D341Med (cell line): ENCODE measurements at places on chromosomes 2 and 18.

DNA sequence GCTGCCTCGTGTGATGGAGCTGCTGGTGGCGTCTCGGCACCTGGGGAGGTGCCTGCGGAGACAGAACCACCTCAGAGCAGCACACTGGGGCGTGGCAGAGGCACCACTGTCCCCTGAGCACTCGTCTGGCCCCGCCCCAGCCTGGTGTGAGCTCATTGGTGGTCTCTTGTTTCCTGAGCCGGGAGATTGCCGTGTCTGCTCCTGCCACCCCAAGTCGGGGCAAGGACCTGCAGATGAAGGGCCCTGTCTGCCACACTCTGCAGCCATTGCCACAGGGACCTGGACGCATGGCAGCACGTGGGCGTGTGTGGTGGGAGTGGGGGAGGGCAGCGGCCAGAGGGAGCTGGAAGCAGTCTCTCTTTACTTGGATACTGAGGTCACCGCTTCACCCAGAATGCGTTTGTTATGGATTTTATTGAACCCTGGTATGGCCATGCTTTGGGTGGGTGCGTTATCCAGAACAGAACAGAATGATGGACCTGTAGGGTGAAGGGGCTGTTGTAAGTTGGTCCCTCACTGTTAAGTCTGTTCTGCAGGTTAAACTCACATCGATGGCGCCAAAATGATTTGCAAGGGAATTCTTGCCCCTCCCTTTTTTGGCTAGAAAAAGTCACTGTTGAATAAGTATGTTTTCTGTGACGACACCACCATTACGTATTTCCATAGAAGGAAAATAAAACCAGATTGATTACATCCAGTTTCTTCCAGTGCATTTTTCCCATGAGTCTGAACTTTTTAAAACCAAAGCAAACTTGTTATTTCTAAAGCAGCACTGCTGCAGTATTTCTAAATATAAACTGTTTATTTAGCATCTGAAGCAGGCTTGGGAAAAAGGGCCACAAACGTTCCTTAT, 92.0 kb downstream of the USP40 start:
- DNase-seq = peak; percentile 23

DNA sequence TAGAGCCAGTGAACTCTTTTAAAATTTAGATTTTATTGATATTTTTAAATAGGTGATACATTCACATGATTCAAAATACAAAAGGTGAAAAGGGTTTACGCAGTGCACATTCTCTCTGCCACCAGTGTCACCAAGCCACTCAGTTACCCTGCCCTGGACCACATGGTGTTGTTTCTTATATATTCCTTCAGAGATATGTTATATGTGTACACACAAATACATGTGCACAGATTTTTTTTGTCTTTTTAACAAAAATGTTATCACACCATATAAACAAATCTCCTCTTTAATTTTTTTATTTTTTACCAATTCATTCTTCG, 26.2 kb downstream of the SERPINB4 start:
- DNase-seq = no peak

DNA sequence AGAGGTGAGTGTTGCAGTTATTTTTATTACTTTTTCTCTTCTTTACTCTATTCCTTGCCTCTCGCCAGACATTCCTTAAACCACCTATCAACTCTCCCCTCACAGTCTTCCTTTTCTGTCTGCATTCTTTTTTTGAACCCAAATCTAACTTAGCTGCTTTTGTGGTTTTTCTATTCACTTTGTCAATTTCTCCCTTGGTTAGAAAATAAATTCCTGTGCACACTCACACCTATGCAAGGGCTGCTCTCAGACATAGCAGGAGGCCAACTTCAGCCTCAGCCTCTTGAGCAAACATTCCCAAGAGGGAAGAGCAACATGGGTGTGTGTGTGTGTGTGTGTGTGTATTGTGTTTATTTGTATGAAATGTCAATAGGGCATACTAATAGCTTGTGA, 808.6 kb downstream of the RNF144A start:
- no peak for DNase-seq

DNA sequence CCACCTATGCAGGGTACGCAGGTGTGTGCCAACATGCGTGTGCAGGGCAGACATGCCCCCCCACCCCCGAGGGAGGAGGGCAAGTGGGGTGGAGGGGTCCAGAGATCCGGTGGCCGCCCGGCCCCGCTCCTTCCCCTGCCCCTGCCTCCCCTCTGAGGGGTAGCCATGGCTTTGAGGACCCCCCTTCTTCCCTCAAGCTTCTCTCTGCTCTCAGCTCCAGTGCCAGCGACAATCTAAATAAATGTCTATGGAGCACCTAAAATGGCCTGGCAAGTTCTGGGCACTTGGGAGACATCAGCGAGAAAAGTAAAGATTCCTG, 91.9 kb downstream of the ZFP36L2 start:
- no peak for DNase-seq

- DNase-seq = no peak
These were observed 11.9 kb upstream of the TMEM182 start for GRCh38 chr2:102749938-102750337.

DNA sequence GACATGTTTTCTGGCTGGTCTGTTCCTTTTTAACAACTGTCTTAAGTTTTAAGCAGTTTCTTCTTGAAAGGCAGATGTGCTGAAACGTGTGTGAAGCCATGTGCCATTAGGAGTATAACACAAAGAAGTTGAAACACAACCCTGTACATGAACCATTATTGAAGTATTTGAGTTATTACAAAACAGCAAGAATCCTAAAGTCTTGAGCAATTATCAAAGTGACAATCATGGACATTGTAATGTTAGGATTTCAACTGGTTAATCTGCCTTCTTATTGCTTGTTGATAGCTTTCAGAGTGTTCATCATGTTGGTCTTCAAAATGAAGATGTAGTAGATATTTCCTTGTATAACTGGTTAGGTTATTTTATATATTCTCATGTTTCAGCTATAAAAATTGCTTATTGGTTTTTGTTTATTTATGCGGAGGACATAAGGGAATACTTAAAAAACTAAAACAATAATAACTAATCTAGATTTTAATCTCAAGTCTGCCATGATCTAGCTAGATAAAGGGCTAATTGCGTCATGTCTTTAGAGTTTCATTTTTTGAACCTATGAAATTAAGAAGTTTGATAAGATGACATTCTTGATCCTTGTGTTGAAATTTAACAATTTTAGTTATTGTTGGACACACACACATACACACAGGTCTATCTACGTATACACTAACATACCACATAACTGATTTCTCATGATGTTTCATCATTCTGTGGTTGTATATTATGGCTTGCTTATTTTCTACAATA, 21.1 kb downstream of the PPP1R1C start:
- DNase-seq = no peak

GRCh38 chr2:67997903-67998302, 64.9 kb downstream of the C1D start:
- no peak for DNase-seq

- DNase-seq = no peak
These were observed 29.6 kb downstream of the SH3BP4 start for GRCh38 chr2:234981197-234982095.

DNA sequence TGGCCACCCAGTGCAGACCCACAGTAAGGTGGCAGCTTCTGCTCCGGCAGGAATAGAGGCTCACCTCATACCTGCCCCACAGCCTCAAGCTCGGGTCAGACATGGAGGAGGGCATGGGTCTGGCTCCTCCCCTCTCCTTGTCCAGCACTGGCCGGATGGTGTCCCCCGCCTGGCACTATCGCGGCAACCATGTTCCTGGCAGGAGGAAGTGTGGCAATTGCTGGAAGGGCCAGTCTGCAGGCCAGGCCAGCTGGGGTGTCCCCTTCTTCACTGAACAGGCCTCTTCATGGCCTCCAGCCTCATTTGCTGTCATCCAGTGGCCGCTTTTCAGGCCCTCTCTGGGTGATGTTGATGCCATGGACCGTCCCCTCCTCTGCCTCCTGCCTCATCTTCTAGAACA, 41.4 kb upstream of the SMAD7 start:
- DNase-seq = no peak

DNA sequence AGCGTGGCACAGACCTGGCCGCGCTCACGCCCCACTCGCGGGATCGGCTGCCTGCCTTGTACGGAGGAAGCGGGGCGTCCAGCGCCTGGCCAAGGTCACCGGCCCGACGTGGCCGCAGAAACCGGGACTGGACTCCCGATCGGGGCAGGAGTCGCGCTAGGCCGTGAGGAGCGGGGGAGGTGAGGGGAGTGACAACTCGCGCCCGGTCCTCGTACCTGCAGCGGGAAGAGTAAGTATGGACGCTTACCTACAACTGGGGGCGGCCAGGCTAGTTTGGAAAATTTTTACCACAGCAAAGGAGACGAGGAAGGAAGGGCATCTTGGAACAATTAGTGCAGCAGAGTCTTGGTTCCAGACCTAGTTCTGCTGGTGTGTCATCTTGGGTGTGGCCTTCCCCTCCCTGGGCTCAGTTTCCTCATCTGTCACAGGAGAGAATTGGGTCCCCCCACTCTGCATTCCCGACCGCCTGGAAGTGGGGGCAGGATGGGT, 693 bp downstream of the UBE2F start:
- no peak for DNase-seq

DNA sequence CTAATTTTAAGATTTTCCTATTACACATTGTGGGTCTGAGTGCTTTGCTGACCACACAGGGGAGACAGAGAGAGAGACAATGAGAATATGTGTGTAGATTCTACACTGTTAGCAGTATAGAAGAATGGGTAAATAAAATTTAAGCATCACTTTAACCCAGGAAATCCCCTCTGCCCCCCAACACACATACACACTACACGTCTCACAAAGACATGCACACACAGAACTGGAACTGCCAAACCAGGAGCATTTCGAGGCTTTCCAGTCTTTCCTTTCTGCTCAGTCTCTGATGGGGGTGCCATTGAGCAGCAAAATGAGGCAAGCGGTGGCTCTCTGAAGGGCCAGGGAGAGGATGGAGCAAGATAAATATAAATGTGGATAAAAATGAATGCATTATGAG, 2.5 kb downstream of the MERTK start:
- DNase-seq = peak; percentile 45

GRCh38 chr2:174337337-174338146, 2.8 kb downstream of the SP9 start:
- peak; percentile 63 for DNase-seq

- DNase-seq = no peak
These were observed 23.7 kb downstream of the ATP9B start for GRCh38 chr18:79092874-79093273.

- DNase-seq = no peak
These were observed 142.1 kb downstream of the ARHGAP28 start for GRCh38 chr18:6871566-6871965.

DNA sequence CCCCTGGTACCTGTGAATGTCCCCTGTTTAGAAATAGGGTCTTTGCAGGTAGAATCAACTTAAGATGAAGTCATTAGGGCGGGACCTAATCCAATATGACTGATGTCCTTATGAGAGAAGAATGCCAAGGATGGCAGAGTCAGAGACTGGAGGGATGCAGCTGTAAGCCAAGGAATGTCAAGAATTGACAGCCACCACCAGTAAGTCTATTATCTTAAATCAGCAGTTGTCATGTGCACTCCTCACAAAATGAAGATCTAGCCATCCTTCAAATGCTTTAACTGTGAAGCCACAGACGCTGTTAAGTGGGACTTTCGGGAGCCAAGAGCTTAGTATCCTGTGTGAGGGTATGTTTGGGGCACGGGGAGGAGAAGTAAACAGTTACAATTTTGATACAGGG, 83.2 kb downstream of the ITGA4 start:
- no peak for DNase-seq

- no peak for DNase-seq
These were observed 223.3 kb downstream of the METTL4 start for GRCh38 chr18:2348003-2348402.

DNA sequence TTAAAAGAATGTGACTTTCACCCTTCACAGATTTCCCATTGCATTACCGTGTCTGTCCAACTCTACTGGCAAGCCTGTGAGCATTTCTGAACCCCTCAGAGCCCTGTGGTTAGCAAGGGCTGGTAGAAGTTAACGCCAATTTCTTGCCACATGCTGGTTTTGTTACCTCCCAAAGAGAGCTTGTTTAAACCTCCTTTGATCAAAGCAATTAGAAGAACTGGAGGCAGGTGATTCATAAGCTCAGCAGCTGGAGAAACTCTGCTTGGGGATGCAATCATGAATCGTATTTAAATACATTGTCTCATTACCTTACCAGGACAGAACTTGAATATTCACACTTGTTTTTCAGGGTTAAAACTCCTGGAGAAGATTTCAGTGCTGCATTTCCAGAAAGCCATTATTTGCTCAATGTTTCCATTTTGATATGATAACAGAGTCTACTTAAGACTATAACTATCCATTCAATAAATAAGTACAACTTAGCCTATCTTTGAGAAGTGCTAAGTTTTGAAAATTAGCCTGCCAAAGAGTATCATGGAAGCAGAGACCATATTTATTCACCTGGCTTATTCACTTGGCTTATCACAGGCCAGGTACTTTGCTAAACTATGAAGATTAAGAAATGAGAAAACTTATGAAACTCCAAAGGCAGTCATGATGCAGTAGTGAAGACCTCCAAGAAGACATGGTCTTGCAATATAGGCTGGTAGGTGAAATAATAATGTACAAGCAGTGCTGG, 292.8 kb downstream of the INSIG2 start:
- DNase-seq = no peak

- DNase-seq = no peak
These were observed 108.1 kb downstream of the FTCDNL1 start for GRCh38 chr2:199742884-199743283.

GRCh38 chr2:31277621-31278020, 43.7 kb downstream of the EHD3 start:
- DNase-seq = no peak

DNA sequence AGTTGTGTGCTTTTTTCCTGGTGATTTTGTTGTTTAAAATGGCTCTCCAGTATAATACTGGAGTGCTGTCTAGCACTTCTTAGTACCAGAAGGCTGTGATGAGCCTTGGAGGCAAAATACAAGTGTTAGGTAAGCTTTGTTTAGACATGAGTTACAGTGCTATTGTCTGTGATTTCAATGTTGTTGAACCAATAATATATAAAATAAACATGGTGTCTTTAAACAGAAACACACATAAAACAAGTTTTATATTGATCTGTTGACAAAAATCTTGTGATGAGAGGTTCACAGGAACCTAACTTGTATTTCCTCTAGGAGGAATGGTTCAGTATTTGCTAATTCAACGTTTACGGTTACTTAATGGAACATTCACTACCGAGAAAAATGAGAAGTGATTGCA, 5.0 kb upstream of the FAM171B start:
- DNase-seq = no peak

DNA sequence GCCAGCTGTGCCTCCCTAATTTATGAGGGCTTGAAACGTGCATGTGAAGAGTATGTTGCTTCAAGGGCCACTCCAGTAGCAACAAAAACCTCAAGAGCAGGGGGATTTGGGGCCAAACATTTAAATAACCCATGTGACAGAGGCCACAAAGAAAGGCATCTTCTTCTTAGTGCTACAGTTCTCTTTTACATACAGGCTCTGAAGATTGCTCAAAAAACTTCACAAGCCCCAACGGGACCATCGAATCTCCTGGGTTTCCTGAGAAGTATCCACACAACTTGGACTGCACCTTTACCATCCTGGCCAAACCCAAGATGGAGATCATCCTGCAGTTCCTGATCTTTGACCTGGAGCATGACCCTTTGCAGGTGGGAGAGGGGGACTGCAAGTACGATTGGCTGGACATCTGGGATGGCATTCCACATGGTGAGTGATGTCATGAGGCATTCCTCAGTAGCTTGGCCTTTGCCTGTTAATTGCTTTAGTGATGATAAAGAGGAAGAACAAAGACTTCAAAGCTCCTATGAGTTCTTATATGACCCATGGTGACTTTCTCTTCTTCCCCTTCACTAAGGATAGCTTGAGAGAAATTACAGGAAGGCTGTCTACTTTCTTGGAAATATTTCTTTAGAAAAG, 40.1 kb downstream of the NRP2 start:
- no peak for DNase-seq
